ENCODE measurements at places on chromosomes 6 and 20. TPM values are rescaled to one million over a fixed set of nuclear protein-coding genes. Genes with fewer than 3 reads are reported as not detected.

CST5 gene
- not detected for total RNA-seq

MAP7 gene
- 47.9 TPM for total RNA-seq

TBCC gene
- total RNA-seq = 5.2 TPM

CD109 gene
- total RNA-seq = 3.8 TPM

C6orf58 gene
- total RNA-seq = not detected

RIPPLY2 gene
- not detected for total RNA-seq

DEFB113 gene
- total RNA-seq = not detected

TRIM40 gene
- 11.6 TPM for total RNA-seq

PPP1R3D gene
- total RNA-seq = 16.7 TPM

ZBTB9 gene
- not detected for total RNA-seq

DHX35 gene
- 15.5 TPM for total RNA-seq

RBM24 gene
- total RNA-seq = 10.2 TPM

C2 gene
- total RNA-seq = 7.6 TPM

TRIM10 gene
- 2.7 TPM for total RNA-seq

SLC22A16 gene
- total RNA-seq = not detected

SIRPA gene
- 25.4 TPM for total RNA-seq

FUT9 gene
- total RNA-seq = not detected

PGBD1 gene
- 3.0 TPM for total RNA-seq

PLCB4 gene
- 37.4 TPM for total RNA-seq

TMEM14B gene
- 16.5 TPM for total RNA-seq

NRSN1 gene
- total RNA-seq = not detected

IYD gene
- total RNA-seq = 16.0 TPM

PRDM13 gene
- not detected for total RNA-seq
